Activated T-helper 2 cell treated with anti-CD3 and anti-CD28 coated beads, Interferon-gamma antibody, Interleukin-2, Interleukin-4, amounts not matched to agents 10 μg/mL and 5 μg/mL and 100 μg/mL, durations not matched to agents 14 hours and 24 hours and 36 hours (primary cell): ENCODE measurements at places on chromosomes 5 and 9. TPM values are rescaled to one million over a fixed set of nuclear protein-coding genes. Genes with fewer than 3 reads are reported as not detected.

PCDHGB3 gene
- total RNA-seq = 0.46 and 0.85 TPM in 2 replicates

IFNB1 gene
- total RNA-seq = not detected in 2 replicates

TAF1L gene
- not detected in 2 replicates for total RNA-seq

SH3TC2 gene
- total RNA-seq = not detected in 2 replicates

EGFLAM gene
- total RNA-seq = not detected in 2 replicates
